ENCODE measurements at places on chromosomes 12 and 14. TPM values are rescaled to one million over a fixed set of nuclear protein-coding genes. Genes with fewer than 3 reads are reported as not detected.
A peak's percentile ranks its signal among the peaks of the same experiment; 100 is the strongest.

DNA sequence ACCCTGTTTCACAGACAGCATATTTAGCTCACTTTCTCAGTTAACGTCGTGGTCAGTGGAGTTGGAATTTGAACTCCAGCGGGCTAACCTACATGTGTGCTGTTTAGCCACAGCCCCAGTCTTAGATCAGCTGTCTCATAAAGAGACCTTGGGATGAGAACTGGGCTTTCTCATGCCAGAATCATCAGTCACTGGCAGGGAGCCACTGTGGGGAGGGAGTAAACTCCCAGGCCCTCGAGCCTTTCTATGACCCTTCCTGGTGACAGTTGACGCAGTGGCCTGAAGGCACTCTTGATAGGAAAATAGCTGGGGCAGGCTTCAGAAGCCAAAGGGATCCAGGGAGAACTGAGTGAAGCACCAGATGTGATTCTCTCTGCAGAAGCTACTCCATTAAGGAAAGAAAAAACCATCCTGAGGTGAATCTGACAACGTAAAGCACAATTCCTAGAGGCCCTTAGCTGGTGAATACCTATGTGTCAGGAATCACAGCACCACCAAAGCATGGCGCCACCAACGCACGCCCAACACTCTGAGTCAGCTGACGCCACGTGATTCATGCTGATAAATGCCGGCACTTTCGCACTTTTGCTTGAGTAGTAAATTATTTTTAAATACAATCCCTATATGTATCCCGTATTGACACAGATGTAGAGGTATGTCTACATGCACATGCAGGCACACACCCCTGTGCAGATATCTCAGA is 279.6 kb upstream of the TMEM132C start:
- no peak overlapping the region for H3K27ac ChIP-seq
- no peak overlapping the region for H3K4me3 ChIP-seq
- H3K4me1 ChIP-seq: no peaks in the 10 kb centered on the region
- H3K27me3 ChIP-seq: no peaks in the 10 kb centered on the region
- DNase-seq: no peak

GRCh38 chr12:49807991-49808580 is 20.1 kb downstream of the NCKAP5L start:
- H3K27ac ChIP-seq: peak overlapping the region; percentile 81
- no peaks in the 10 kb centered on the region for H3K27me3 ChIP-seq
- H3K4me1 ChIP-seq: peaks cover 23% of the 10 kb centered on the region
- no peak for DNase-seq
- H3K4me3 ChIP-seq: no peak overlapping the region

Gene TCL1A
- not detected for total RNA-seq

Gene DNAJC22
- 0.67 TPM for total RNA-seq

Gene TXNDC16
- 5.1 TPM for total RNA-seq

- peaks cover 4% of the 10 kb centered on the region for H3K36me3 ChIP-seq
- H3K4me3 ChIP-seq: no peak overlapping the region
- H3K4me1 ChIP-seq: peaks cover 4% of the 10 kb centered on the region
- no peaks in the 10 kb centered on the region for H3K27me3 ChIP-seq
These were observed 49.1 kb upstream of the TSPAN9 start for GRCh38 chr12:3028108-3028507.

- no peaks in the 10 kb centered on the region for H3K36me3 ChIP-seq
- H3K27me3 ChIP-seq: peaks cover 53% of the 10 kb centered on the region
- H3K27ac ChIP-seq: no peak overlapping the region
- H3K4me1 ChIP-seq: no peaks in the 10 kb centered on the region
These were observed 45.8 kb upstream of the HOXC13 start for GRCh38 chr12:53892762-53893395.

Gene PLEKHG7
- not detected for total RNA-seq

Gene RNASE7
- total RNA-seq: not detected

DNA sequence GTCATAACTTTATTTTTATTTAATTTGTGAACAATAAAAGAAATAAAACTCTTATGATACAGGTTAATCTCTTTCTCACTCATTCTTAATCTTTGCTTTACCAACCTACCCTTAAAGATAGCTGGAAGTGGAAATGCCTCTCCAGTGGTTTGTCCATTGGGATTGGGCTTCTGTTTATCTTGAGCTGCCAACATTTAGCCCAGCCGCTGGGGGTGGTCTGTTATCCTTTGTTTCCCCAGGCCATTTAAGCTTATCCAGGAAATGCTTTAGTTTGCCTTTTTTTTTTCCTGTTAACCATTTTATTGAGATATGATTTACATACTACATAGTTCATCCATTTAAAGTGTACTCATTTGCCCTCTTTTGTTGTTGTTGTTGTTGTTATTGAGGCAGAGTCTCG is 8.2 kb downstream of the TDG start:
- DNase-seq: no peak
- no peaks in the 10 kb centered on the region for H3K27me3 ChIP-seq
- H3K4me3 ChIP-seq: no peak overlapping the region

DNA sequence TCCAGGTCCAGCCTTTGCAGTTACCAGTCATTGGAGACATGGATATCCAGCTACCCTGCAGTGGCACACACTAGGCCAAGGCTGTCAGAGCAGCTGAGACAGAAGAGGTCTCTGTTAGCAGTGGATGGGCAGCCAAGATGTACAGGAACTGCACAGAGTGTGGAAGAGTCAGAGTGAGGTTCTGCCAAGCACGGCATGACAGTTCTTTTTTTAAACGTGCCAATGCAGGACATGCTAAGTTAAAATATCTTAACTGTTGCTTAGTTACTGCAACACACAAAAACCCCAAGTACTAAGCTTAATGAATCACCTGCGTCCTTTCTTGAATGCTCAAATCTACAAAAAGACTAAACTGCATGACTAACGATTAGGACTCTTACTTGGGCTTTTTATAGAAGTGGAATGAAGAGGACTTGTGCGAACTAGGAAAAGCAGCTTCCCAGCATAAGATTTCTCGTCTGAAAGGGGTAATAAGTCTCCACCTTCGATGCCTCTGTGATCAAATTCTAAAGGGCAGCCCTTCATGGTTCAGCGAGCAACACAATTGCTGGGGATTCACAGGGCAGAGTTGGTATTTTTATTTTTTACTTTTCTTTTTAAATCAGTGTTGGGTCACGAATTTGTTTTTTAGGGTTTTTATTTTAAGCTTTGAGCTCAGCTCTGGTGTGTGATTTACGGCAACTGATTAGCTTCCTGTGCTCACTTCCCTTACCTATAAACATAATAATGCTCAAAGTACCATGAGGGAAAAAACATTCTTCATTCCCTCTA is 20.6 kb downstream of the MAPK1IP1L start:
- no peak for DNase-seq
- H3K4me3 ChIP-seq: no peak overlapping the region
- H3K27ac ChIP-seq: peak overlapping the region; percentile 11
- H3K36me3 ChIP-seq: no peaks in the 10 kb centered on the region
- no peaks in the 10 kb centered on the region for H3K27me3 ChIP-seq
- peaks cover 14% of the 10 kb centered on the region for H3K4me1 ChIP-seq

- H3K4me1 ChIP-seq: peaks cover 14% of the 10 kb centered on the region
- DNase-seq: peak; percentile 71
- H3K36me3 ChIP-seq: no peaks in the 10 kb centered on the region
- H3K4me3 ChIP-seq: peak overlapping the region; percentile 61
These were observed 1.4 kb downstream of the PLXNC1 start for GRCh38 chr12:94149781-94150239.

GRCh38 chr12:74984631-74985030 is 225.0 kb downstream of the KCNC2 start:
- no peaks in the 10 kb centered on the region for H3K4me1 ChIP-seq
- H3K27me3 ChIP-seq: no peaks in the 10 kb centered on the region
- H3K27ac ChIP-seq: no peak overlapping the region

DNA sequence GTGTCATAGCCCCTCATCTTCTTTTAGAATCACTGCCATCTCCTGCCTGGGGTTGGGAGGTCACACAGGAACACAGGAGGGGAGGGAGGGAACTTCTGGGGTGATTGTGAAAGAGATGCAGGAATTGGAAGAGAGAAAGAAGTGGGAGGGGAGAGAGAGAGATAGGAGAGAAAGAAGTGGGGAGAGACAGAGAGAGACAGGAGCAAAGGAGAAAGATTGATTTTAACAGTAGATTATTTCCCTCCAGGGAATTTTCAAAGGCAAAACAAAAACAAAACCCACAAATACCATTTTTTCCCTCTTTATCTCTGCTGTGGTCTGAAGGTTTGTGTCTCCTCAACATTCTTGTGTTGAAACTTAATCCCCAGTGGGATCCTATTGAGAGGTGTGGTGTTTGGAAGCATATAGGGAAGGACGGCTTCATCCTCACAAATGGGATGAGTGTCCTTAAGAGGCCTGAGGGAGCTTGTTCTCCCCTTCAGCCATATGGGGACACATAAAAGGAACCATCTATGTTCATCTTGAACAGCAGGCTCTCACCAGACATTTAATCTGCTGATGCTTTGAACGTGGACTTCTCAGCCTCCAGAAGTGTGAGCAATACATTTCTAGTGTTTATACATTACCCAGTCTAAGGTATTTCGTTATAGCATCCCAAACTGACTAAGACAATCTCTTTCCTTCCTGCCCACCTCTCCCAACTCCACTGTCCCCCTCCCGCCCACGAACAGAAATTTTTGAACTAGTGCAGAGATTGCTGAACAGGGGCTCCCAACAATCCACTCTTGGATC is 134.9 kb upstream of the MAX start:
- peaks cover 4% of the 10 kb centered on the region for H3K4me1 ChIP-seq
- no peak overlapping the region for H3K27ac ChIP-seq
- H3K4me3 ChIP-seq: no peak overlapping the region
- no peak for DNase-seq
- H3K27me3 ChIP-seq: no peaks in the 10 kb centered on the region

Gene OAS1
- total RNA-seq: 60.0 TPM

Gene P2RX7
- total RNA-seq: 20.1 TPM

GRCh38 chr12:22059976-22060647 is 14.1 kb downstream of the CMAS start:
- H3K27ac ChIP-seq: no peak overlapping the region
- peaks cover 81% of the 10 kb centered on the region for H3K36me3 ChIP-seq
- H3K4me3 ChIP-seq: no peak overlapping the region
- no peaks in the 10 kb centered on the region for H3K27me3 ChIP-seq
- no peak for DNase-seq

DNA sequence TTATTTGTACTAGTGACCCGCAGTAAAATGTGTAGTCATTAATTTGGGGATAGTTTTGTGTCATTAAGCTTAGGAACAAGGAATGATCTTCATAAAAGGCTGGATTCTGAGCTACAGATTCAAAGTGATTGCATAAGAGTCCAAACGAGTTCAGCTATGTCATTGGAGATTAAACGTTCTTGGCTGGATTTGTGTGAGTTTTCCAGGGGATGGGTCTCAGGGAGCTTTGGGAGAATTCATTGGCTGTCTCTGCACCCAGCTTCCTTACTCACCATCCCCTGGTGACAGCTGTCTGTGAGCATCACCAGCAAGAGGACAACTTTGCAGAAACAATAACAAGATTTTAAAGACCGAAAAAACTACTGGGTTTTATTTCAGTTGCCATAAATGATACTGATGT is 130.4 kb downstream of the DAAM1 start:
- peak overlapping the region; percentile 21 for H3K27ac ChIP-seq
- no peak for DNase-seq
- H3K4me3 ChIP-seq: no peak overlapping the region
- H3K36me3 ChIP-seq: no peaks in the 10 kb centered on the region
- H3K27me3 ChIP-seq: no peaks in the 10 kb centered on the region

- no peak overlapping the region for H3K4me3 ChIP-seq
- H3K27ac ChIP-seq: peak overlapping the region; percentile 81
- no peaks in the 10 kb centered on the region for H3K27me3 ChIP-seq
- no peaks in the 10 kb centered on the region for H3K36me3 ChIP-seq
- peak; percentile 73 for DNase-seq
These were observed 14.3 kb upstream of the ZFP36L1 start for GRCh38 chr14:68807148-68807600.

- no peak overlapping the region for H3K4me3 ChIP-seq
- peaks cover 30% of the 10 kb centered on the region for H3K4me1 ChIP-seq
- no peaks in the 10 kb centered on the region for H3K36me3 ChIP-seq
- peak overlapping the region; percentile 63 for H3K27ac ChIP-seq
- H3K27me3 ChIP-seq: no peaks in the 10 kb centered on the region
These were observed 13.1 kb upstream of the ITGA5 start for GRCh38 chr12:54431911-54432814.

Gene FBXW8
- total RNA-seq: 16.8 TPM

GRCh38 chr14:38705220-38705619 is 397.8 kb downstream of the SEC23A start:
- H3K4me3 ChIP-seq: no peak overlapping the region
- H3K4me1 ChIP-seq: no peaks in the 10 kb centered on the region
- H3K36me3 ChIP-seq: no peaks in the 10 kb centered on the region
- no peaks in the 10 kb centered on the region for H3K27me3 ChIP-seq
- no peak for DNase-seq

DNA sequence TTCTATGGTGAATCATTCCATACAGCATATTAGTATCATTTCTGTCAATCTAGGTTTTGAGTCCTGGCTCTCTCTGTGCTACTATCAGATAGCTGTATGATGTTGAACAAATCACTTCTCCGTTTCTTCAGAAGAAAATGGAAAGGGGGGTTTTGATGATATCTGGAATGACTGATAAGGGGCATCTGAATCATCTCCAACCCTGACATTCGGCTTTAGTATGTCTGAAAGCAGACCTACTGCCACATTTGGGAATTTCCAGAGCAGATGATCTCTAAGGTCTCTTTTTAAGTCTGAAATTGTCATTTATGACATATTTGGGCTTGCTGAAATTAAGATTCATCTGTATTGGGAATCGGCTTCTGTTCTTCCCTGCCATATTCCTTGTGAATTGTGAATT is 10.1 kb downstream of the MLF2 start:
- H3K27ac ChIP-seq: no peak overlapping the region
- H3K36me3 ChIP-seq: peaks cover 15% of the 10 kb centered on the region
- DNase-seq: no peak
- H3K27me3 ChIP-seq: no peaks in the 10 kb centered on the region
- H3K4me3 ChIP-seq: no peak overlapping the region
- peaks cover 4% of the 10 kb centered on the region for H3K4me1 ChIP-seq

Gene G2E3
- total RNA-seq: 14.0 TPM

Gene GALC
- 47.4 TPM for total RNA-seq

Gene OR6C4
- not detected for total RNA-seq

Gene DCAF11
- total RNA-seq: 57.8 TPM

GRCh38 chr14:65229748-65230728 is 127.7 kb upstream of the MAX start:
- H3K4me1 ChIP-seq: peaks cover 38% of the 10 kb centered on the region
- no peaks in the 10 kb centered on the region for H3K27me3 ChIP-seq
- H3K36me3 ChIP-seq: no peaks in the 10 kb centered on the region
- H3K4me3 ChIP-seq: peak overlapping the region; percentile 48
- peak; percentile 76 for DNase-seq

Gene DENND5B
- total RNA-seq: 7.5 TPM

DNA sequence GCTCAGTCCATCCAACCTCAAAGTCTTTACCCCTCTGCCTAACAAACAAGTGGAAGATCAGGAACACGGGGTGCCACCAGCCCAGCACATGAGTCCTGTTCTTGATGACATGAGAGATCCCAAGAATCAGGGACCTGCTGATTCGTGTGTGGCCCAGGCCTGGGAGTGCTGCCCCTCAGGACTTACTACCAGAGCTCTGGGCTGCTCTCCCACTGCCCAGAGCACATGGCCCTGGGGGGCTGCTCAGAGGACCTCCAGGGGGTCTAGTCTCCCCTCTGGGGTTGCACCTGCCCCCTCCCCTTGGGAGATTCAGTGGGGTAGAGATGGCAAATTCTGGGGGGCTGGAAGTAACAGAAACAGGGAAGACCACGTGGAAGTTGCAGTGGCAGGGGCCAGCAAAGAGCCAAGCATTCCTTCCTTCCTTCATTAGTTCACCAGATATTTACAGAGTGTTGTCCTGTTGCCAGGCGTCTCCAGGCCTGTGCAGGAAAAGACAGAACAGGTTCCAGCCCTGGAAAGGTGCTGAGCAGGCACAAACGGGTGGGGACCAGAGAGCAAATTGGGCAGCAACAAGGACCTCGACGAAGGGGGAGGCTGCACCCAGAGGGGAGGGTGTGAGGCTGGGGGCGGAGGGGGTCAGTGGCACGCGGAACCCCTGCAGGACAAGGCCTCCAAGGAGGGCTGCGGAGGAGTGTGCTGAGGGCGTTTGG is 45.1 kb upstream of the MEG3 start:
- no peaks in the 10 kb centered on the region for H3K36me3 ChIP-seq
- no peaks in the 10 kb centered on the region for H3K27me3 ChIP-seq
- DNase-seq: peak; percentile 33
